ENCODE measurements at places on chromosomes 5 and 9.
A peak's percentile ranks its signal among the peaks of the same experiment; 100 is the strongest.

DNA sequence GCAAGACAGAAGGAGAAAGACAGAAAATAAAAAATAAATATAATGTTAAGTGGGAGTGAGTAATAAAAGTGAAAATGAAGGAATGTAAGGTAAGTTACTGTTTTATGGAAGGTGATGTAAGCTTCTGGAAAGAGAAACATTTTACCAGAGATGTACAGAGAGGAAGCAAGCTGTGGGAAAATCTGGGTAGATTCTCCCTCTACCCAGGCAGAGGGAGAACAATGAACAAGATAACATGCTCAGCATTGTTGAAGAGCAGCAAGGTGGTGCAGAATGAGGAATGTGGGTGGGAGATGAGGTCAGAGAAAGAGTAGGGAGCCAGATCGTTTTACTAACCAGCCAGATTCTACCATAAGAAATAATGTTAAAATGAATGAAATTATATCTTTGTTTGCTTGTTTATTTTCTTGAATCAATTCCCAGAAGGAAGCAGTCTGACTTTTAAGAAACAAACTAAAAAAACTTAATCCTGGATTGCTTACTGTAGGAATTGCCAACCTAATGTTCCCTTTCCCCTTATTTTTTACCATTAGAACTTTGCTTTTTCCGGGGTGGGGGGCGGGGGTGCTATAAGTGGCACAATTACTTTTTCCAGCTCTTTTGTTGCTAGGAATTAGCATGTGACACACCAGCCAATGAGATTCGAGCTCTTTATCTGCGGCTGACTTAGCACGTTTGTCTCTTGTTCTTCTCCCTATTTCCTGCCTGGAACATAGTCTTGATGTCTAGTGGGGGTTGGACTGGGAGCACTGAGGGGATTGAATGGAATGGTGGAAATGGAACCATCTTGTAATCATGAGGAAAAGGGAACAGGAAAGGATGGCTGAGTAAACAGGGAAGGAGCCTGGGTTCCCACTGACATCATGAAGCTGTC, 356.7 kb downstream of the TMEM167A start:
- no peak for DNase-seq

DNA sequence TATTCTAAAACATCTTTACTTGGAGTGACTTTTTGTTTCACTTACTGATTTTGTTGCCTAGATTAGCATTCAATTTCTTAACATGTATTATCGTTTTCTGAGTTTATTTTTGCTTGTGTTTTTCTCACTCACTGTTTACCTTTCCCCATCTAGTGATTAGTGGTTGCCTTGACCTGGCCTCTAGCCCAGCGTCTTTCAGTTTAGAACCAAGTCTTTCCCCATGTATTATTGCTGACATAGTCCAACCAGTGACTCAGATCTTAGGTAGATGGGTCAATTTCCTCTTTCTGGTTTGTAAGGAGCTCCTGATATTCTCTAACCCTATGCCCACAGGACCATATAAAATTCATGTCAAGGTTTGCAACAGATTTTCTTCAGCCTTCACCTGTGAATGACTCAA, 135.5 kb downstream of the PRR16 start:
- peak; percentile 77 for DNase-seq

DNA sequence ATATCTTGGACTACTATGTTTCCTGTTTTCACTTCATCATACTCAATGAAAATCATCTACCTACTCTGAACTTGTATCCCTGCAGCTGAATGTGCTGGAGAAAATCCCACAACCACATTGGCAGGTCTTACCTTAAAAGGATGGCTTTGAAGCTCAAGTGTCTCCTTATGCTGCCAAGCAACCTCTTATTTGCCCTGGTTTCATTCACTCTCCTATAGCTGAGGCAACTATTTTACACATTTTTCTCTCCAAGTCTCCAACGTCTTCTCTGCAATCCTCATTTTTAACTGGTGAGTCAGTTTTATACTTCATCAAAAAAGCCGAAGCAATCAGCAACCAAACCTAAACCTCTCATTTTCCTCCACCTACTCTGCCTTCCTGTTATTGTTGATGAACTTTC, 49.7 kb downstream of the POU4F3 start:
- DNase-seq, result no peak

DNA sequence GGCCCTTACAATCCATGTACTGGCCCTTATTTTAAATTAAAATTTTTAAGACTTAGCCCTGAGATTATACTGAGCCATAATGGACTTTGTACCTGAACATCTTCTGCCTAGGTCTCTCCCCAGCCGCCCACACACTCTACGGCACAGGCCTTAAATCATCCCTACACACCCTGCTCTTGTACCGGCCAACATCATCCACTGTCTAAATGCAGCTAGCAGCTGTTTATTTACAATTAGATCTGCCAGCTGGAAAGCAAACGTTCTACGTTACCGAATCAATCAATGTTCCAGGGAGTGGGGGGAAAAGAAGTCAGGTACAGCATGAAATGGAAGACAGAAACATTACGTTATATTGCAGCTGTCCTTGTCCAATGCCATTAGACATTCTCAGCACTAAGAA, 88.4 kb upstream of the GRAMD2B start:
- no peak for DNase-seq

DNA sequence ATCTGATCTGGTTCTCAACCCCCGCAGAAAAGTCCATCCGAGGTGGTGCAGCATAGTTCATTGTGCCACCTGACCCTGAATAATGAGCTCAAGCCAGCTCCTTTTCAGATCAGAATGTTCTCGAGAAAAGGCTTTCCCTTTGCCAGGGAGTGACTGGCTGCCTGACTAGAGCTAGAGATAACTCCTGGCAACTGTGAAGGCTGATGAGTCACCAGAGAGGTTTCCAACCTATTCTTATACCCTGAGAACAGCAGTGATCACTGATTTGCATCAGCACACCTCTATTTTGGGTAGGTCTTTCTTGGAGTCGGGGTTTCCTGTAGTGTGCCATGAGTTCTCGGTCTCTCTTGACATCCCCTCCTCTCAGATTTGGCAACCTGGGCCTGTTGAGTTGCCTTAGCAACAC, 127.9 kb downstream of the PIK3R1 start:
- peak; percentile 98 for DNase-seq

DNA sequence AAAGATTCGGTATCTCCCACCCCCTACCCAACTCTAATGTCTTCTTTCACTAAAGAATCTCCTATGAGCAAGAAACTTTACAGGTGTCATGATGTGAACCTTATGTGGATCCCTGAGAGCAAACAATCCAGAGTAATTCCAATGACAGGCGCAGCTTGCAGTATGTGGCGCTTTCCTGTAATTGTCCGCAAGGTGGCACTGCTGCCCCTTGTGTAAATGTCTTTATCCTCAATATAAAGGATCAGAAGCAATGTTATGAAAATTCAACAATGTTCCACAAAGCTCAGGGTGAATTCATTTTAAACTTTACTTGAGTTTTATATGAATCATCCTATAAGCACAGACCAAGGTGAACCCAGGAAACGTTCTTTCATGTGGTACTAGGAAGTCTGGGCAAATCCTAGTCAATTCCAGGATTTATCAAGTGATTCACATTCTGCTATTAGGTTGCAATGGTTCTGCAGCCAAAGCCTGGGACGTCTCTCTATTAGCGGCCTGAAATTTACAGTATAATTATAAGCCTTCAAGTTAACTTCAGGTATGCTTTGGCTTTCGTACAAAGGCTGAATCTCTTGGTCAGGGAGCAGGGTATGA, 113.7 kb downstream of the TRPM6 start:
- peak; percentile 52 for DNase-seq

DNA sequence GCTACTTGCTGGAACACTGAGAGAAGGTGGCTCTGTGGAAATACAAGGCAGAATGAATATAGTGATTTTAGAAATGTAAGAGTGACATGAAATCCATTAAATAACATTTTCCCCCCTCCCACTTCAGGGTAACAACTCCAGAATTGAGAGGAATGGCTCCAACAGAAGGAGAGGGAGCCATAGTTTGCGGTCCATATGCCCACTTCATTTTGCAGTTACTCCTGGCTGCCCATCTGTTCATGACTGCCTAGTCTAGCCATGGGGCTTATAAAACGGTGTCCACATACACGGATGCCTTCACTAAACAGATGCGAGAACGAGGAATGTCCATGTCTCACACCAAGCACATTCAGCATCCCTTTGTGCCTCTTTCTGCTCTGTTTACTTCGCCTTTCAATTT, 186.7 kb downstream of the TMEM38B start:
- DNase-seq, result no peak

- DNase-seq, result no peak
Observed at GRCh38 chr9:71767163-71767775, 1.0 kb downstream of the CEMIP2 start.

- DNase-seq, result no peak
Observed at GRCh38 chr9:3035579-3036332, 191.9 kb upstream of the PUM3 start.

DNA sequence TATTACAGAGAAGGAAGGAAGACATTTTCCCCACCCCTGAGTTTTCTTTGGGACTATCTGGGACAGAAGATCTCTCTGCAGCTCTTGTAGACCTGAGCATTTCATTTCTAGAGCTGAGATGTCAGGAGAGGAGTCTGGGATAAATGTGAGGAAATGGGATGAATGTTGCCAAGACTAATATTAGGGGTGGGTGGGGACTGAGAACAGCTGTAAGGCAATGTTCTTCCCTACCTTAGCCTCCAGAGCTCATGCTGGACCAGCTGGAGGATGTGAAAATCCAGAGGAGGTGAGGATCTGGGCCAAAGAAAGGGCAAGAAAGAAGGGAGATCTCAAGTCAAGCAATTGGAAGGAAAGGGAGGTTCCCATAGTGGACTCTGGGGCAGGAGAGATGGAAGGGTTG, 23.1 kb upstream of the FOXD1 start:
- no peak for DNase-seq

DNA sequence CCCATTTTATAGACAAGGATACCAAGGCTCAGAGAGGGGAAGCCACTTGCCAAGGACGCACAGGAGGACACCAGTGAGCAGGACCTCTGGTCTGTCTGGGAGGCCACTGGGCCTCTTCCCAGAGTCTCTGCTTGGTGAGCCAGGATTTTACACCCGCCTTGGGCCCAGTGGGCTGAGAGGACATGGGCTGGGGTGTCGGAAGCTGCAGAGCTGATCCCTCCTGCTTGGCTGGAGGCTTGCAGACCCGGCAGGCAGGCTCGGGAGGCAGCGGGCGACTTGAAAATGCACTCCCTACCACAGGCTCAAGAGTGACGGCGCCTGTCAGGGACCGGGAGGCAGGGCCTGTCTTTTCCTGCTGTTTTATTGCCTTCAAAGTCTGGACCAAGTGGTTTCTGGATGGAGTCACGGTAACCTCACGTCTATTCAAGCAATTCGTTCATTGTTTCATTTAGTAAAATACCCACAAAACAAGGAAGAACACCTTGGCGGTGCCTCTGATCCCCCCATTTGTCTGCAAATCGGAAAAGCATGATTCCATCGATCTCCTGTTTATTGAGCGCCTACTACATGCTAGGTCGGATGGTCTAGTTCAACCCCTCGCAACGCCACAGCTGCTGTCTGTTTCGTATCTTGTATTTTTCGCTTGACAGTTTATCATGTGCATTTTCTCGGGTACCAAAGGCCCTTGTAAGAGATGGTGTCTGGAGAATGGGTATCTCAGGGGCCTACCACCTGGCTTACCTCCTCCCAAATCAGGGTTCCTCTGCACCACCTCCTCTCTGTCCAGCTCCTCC, 108.1 kb upstream of the IER5L start:
- no peak for DNase-seq

GRCh38 chr9:90455316-90455715, 187.3 kb downstream of the DIRAS2 start:
- DNase-seq, result no peak

DNA sequence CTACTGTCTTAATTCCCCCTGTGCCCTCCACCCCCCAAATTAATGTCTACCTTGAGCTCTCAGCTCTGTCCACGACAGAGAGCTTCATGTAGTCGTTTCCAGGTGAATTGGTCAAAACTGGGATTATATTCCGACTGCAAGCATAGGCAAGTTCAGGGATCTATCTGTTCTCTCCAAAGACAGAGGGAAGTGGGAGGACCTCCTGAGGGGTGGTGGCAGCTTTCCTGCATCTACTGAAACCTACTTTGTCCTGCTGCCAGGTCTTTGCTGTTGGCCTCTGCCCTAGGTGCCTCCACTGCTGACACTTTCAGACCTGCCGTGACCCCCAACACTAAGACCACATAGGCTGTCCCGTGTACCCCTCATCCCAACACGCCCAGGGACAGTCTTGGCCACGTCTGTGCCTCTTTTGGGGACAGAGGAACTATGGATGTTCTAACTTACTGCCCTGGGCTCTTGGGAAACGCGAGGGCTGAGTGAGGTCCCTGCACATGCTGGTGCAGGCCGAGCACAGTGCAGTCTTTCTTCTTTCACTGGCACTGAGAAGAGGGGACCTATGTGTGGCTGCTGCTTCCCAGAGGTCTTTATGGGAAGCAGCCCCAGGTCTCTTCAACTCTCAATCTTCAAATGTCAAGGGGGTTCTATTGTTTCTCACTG, 125.6 kb downstream of the NTRK2 start:
- no peak for DNase-seq

GRCh38 chr5:120101771-120102170, 362.3 kb upstream of the PRR16 start:
- no peak for DNase-seq

DNA sequence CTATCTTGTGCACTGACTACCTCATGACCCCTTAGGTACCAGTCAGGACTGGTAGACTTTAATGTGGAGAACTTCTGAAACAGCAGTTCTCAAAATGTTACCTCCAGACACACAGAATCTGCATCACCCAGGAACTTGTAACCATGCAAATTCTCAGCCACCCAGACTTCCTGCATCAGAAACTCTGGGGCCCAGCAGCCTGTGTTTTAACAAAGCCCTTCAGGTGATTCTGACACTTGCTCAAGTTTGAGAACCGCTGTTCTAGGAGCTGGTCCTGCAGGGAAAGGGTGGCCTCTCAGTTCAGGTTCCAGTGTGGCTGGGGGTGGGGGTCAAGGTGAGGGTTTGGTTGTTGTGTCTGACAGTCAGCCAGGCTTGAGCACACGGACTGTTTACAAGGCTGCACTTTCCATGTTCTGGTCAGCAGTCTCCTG, 28.4 kb downstream of the ZFP62 start:
- DNase-seq, result no peak

DNA sequence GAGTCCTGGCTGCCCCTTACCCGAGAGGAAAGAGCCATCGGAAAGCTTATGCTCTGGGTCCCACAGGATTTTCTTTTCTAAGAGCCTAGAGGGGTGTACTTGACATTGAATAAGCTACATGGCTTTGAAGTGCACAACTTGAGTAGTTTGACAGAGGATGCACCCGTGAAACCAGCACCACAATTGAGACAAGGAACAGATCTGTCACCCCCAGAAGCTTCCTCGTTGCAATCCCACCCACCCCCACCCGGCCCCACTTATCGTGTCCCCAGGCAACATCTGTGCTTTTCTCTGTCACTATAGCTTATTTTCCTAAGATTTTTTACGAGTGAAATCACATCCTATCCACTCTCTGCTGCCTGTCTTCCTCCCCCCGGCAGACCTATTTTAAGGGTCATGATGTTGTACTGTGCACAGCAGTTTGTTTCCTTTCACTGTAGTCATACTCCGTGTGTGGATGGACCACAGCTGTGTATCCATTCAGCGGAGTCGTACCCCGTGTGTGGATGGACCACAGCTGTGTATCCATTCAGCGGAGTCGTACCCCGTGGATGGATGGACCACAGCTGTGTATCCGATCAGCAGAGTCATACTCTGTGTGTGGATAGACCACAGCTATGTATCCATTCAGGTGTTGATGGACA, 8.8 kb upstream of the FCN2 start:
- DNase-seq, result no peak

- DNase-seq, result peak; percentile 99
Observed at GRCh38 chr5:78504704-78505677, 143.6 kb downstream of the LHFPL2 start.

- peak; percentile 56 for DNase-seq
Observed at GRCh38 chr5:1644810-1645571, 121.2 kb upstream of the LPCAT1 start.

- no peak for DNase-seq
Observed at GRCh38 chr5:74186356-74187315, 453.9 kb downstream of the ENC1 start.
